ENCODE measurements at places on chromosomes 13 and 19.

- no peak for DNase-seq
Observed at GRCh38 chr19:5948752-5949564, 29.0 kb downstream of the RANBP3 start.

- no peak for DNase-seq
Observed at GRCh38 chr19:18978616-18979015, 37.6 kb upstream of the HOMER3 start.

- no peak for DNase-seq
Observed at GRCh38 chr19:4359627-4360000, 16.3 kb downstream of the MPND start.

GRCh38 chr13:84802073-84802472 is 919.8 kb upstream of the SLITRK1 start:
- no peak for DNase-seq

DNA sequence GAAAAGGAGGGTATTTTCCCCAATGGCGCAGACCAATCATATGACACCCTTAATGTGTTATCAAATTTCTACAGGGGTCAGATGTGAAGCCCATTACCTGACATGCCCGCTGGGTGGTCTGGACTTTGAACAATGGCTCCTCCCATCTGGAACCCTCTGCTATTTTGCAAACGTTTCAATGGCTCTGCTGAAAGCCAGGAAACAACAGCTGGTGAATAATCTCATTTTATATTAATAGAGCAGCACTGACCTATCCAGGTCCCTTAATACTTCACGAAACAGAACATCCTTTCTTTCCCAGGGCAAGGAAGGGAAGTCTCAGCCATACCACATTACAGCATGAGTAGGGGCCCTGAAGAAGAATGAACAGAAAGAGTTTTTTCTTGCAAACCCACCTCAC is 20.3 kb upstream of the KPNA3 start:
- no peak for DNase-seq

DNA sequence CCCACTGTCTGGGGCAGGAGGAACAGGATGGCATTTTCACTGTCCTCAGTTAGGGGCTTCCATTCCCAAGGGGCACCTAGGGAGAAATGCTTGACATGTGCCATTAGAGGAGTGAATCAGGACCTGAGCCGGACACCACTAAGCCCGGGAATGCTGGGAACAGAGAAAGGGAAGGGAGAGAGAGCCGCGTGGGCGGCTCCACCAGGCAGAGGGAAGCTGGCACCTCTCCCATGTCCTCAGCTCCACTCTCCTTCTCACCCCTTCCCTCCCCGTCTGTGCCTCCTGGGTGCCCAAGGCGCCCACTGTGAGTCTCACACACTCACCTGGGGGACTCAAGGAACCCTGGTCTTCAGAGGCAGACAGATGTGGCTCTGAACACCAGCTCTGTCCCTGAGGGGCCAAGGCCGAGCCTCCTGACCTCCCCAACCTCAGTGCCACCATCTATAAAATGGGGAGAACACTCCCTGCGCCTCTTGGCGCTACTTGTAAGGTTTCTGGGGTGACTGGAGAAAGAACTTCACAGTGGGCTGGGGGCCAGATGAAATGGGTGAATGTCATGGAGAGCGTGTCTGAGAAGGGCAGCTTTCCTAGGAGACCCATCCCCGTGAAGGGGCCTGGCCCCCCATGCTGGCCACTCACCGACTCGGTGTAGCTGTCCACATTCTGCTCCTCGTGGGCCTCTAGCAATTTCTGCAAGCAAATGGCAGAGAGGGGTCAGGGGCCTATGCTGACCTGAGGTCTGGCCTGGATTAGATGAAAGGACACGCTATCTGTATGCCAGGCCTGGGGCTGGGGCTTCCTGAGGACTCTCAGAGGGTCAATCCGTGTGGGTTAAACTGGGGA is 5.3 kb upstream of the KPTN start:
- no peak for DNase-seq

- DNase-seq = no peak
Observed at GRCh38 chr19:10915130-10916091, 13.0 kb downstream of the YIPF2 start.

GRCh38 chr13:91698308-91698707 is 299.9 kb downstream of the GPC5 start:
- DNase-seq = no peak

DNA sequence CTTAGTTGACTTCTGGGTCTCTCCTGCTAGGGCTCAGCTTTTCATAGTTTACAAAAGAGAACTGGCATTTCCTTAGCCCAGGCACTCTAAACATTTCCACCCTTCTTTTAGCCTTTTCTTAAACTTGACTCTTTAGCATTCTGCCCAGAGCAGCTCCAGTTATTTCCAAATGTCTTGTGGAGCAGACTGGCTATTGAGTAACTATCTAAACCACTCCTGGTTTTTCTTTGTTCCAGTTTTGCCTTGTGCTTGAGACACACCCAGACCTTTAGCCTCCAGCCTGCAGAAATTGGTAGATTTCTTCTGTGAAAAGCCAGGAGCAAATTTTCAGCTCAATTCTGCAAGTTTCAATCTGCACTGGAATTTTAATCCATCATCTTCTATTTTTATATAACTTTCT is 1813.1 kb downstream of the OLFM4 start:
- DNase-seq = no peak

GRCh38 chr19:10135551-10136334 is 16.0 kb upstream of the EIF3G start:
- no peak for DNase-seq

- DNase-seq = no peak
Observed at GRCh38 chr13:24097064-24097463, 63.5 kb upstream of the SPATA13 start.

GRCh38 chr13:67281466-67281865 is 51.3 kb upstream of the PCDH9 start:
- no peak for DNase-seq

DNA sequence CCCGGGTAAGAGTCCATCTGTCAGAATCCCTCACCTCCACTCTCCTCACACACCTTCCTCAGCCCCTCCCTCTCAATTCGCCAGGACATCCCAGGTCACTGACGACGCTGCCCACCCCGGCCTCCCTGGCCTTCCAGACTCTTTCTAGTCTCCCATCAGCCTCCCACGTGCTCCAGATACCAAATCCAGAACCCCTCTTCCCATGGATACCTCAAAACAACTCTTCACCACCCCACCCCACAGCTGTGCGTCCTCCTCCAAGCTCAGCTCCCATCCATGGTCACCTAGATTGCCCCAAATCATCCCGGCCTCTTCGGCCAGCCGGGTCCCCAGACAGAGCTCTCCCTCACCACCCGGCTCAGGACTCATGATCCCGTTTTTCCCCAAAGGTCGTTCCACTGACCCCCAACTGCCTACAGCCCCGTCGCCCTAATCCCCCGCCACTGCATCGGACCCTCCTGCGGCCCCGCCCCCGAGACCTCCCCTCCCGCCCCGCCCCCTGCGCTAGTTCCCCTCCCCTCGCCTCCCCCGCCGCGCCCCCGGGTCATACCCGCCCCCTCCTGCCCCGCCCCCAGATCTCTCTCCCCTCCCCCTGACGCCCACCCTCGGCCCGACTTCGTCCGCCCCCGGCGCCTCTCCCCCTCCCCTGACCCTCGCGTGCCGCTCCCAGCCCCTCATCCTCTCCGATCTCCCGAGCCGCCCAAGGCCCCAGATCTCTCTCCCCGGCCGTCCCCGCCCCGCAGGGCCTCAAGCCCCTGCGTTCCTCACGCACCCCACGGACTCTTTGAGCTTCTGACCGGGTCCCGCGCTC is 546 bp downstream of the UBXN6 start:
- DNase-seq = peak; percentile 32

DNA sequence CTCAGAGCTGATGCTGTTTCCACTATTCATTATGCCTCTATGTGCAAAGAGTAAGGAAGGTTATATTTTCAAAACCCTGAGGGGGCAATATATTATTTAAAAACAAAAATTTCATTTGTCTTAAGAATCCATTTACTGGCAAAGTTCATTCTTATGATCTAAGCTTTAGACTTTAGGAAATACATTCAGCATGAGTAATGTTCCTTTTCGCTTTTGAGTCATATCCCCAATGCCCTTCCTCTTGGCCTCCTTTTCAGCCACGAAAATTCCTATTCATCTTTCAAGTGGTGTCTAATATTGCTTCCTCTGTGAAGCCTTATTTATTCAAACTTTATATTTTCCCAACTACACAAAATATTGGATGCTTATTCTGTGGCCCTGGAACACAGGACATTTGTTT is 1317.0 kb downstream of the PCDH9 start:
- no peak for DNase-seq

- DNase-seq = no peak
Observed at GRCh38 chr19:43148233-43148632, 38.1 kb downstream of the PSG5 start.

DNA sequence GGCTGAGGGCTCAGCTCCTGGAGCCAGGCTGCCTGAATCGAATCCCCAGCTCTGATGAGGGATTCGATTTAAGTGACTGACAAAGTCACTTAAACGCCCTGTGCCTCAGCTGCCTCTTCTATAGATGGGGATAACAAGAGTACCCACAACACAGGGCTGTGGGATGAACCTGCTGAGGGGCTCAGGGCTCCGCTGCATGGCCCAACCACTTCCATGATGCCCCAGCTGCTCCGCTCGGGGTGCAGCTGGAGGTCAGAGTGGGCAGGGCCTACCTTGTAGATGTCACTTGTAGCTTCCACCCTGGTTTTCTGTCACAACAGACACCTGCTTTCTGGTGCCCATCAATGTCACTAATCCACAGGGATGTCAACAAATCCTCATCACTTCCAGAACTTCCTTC is 39.2 kb downstream of the STK24 start:
- DNase-seq = no peak

GRCh38 chr13:94305033-94305432 is 174.4 kb downstream of the DCT start:
- DNase-seq = no peak

DNA sequence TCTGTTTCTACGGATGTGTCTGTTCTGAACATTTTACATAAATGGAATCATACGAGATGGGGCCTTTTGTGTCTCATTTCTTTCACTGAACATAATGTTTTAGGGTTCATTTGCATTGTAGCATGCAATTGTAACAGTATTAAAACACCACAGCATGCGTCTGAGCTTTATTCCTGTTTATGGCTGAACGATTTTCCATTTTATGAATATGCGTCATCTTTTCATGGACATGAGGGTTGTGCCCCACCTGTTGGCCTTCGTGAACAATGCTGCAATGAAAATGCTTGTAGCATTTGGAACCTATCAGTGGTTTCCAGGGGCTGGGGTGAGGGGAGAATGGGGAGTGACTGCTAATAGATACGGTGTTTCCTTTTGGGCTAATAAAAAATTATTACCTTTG is 5.1 kb downstream of the OR10H1 start:
- DNase-seq = no peak

DNA sequence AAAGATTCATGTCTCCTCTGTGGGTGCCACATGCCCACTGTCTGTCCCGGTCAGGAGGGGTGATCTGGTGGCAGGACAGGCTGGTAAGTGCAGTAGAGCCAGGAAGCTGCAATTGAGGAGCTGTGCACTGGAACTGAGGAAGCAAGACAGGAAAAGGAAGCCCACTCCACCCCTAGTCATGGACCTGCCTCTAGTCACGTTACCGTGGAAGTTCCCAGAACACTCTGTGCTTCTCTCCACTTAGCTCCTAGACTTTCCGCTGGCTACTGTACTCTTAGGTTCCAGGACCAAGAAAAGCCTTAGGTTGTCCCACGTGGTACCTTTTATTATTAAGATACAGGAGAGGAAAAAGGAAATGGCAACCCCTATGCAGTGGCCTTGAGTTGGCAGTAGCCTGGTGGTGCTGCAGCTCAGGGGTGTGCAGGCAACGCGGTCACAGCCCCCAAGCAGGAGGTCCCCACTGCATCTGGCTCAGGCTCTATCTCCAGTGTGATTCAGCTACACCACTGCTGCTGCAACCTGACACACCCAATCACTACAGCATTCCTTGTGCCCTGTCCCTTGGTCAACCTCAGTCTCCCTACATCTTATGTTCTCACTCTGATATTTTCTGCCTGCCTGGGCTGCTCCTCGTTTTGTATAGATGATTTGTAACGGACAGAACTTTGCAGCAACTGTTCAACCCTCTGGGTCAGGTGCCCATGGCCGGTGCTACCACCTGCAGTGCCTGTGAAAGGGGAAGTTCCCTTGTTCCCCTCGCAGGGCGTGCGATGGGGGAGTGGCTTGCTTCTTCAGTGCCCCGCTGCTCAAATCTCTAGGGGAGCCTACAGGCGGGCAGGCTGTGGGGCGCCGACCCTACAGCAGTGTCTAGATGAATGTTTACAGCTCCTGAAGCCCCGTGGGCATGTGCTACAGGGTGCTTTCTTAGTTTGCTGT is 24.4 kb upstream of the GPR12 start:
- DNase-seq = no peak

DNA sequence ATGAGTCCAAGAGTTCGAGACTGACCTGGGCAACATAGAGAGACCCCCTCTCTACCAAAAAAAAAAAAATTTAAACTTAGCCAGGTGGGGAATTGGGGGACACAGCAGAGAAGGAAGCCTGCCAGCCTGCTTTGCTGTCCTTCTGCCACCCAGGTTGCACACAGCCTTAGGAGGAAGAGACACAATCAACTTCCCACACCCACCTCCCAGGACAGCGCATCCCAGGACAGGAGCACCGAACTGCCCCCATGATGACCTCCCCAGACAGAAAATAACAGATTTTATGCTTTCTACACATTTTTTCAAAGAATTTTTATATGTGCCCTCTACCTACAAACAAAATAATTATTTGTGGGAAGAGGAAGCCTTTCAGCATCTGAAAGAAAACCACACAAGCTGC is 126.0 kb upstream of the ZNF507 start:
- DNase-seq = no peak

DNA sequence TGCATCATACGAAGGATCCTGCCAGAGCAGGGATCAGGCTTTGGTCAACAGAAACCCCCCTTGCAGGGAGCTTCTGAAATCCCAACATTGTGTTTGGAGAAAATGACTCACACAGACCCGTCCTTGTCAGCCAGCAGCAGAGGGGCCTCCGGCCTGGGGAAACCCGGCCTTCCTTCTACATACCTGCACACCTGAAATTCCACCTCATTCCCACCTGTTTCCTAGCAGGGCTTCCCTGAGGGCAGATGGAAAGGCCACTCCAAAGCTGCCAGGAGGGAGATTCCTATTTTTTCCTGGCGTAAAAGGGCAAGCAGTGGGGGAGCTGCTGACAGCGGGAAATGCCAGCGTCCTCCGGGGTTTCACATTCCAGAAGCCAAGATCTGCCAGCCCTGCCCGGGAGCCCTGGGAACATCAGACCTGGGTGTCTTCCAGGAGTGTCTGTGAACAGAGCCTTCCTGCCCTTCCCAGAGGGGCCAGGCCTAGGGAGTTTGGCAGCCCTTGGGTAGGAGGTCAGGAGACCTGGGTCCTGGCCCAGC is 3.0 kb upstream of the IGFL1 start:
- DNase-seq = no peak

All from T-cell (primary cell).